ENCODE measurements at places on chromosomes 13 and 19.

GRCh38 chr19:50022823-50023222 lies 2.3 kb downstream of the VRK3 start:
- DNase-seq = no peak

- no peak for DNase-seq
Measured at GRCh38 chr13:48400090-48400694, 12.7 kb downstream of the LPAR6 start.

DNA sequence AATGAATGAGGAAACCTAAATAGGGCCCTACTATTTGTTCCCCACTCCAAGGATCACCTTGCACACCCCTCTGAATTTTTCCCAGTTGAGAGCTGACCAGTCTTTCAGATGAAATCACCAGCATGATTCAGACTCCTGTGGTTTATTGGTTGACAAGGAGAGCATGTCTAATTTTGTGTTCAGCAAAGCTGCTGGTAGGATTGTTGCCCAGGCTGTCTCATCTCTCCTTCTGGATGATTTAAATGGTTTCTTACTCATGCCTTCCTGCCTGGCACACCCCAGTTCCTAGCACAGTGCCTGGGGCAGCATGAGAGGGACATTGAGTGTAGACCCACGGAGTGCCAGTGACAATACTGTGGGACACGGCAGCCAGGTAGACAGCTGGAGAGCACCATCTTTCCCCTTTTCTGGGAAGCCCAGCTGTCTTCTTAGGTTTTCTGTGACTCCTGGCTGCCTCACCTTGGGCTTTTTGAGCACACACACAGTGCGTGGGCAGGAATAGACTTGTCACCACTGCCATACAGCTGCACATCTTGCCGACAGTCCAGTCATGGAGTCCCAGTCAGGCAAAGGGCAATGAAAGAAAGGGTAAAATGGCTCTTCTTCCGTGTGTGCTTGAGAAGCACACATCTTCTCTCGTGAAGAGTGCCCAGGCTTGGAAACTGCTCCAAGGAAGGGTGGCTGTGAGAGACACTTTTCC lies 12.3 kb downstream of the FGF9 start:
- no peak for DNase-seq

GRCh38 chr13:94170145-94170571 lies 309.3 kb downstream of the DCT start:
- no peak for DNase-seq

GRCh38 chr19:17869114-17869608 lies 2.6 kb upstream of the SLC5A5 start:
- no peak for DNase-seq

DNA sequence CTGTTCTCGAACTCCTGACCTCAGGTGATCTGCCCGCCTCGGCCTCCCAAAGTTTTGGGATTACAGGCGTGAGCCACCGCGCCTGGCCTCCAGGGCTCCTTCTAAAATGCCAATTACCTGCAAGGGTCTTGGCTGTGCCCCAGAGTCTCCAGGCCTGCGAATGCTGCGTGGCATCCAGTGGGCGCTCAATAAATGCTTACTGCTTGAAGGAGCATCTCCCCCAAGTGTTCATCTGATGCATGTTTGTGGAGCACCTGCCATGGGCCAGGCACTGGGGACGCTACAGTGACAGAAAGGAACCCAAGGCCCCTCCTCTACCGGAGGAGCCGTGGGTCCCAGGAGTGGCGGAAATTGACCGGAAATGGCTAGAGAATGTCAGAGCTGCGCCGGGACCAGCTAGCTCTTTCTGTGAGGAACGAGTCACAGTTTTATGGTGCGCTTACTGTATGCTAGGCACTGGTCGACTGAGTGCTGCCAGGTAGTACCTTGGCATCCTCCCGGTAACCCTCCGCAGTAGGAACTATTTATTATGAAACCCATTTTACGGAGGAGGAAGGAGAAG lies 14.2 kb downstream of the ANKRD24 start:
- no peak for DNase-seq

GRCh38 chr13:76879203-76879882 lies 6.9 kb downstream of the KCTD12 start:
- peak; percentile 15 for DNase-seq

DNA sequence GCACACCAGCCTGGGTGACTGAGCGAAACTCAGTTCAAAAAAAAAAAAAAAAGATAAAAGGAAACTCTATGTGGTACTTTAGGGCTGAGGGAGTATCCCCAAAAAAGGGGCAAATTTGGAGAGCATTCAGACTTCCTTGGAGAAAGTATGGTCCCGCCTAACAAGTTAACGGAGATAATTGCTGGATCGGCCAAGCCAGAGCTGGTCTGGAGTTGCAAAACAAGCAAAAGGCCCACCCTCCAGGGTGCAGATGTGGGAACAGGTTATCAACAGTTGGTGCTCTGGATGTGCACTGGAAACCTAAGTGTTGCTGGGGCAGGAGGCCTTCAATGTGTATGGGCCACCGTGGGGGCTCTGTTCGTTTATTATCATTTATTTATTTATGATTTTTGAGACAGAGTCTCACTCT lies 2.8 kb downstream of the IQCN start:
- no peak for DNase-seq

- DNase-seq = no peak
Measured at GRCh38 chr13:98521461-98522247, 55.3 kb downstream of the STK24 start.

GRCh38 chr13:32790731-32791130 lies 204.5 kb downstream of the PDS5B start:
- DNase-seq = no peak

DNA sequence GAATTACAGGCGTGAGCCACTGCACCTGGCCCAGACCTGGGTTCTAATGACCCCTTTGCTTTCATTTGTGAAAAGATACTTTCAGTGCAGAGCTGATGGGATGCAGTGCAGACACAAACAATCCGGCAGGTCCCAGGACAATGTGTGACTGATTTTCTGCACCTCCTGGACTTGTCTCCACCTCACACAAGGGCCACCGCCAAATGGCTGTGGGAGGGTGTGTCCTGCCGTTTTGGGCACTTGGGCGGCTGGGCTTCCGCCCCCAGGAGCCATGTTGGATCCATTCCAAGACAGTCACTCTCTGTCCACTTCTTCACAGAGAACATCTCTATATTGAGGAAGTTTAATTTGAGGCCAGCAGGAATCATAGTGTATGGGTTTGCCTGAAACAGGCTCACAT lies 112.3 kb upstream of the ZNF507 start:
- no peak for DNase-seq

DNA sequence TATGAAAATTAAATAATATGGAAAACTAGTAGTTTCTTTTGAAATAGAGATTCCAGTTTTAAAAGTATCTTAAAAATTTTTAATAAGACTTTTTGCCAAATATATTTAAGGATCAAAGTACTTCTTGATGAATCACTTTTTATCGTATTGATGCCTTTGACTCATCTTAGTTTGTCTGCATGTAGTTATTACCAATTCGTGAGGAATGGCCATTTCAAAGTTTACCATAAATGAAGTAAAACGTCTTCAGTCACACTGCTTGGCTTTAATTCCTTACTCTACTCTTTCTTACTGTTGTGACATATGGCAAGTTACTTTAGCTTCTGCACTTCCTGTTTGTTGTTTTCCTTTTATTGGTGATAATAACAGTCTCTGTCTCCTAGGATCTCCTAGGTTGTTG lies 38.3 kb downstream of the NDFIP2 start:
- DNase-seq = no peak

DNA sequence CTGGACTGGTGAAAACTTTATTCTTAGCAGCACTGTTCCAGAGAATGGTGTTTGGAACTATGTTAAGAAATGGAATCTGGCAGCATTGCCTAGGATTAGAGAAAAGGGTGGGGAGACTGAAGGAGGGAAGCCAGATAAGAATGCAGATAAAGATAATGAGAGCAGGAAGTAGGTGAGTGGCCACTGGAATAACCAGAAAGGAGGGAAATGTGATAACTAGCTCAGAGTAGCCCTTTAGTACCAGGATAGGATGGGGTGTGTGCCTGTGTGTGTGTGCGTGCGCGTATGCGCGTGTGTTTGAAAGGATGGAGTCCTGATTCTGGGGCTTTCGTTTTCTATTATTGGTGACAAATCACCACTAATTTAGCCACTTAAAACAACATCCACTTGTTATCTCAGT lies 33.4 kb upstream of the FRY start:
- no peak for DNase-seq

GRCh38 chr19:12996406-12997094 lies 1.3 kb downstream of the NFIX start:
- no peak for DNase-seq

- DNase-seq = no peak
Measured at GRCh38 chr13:33842986-33843385, 25.0 kb downstream of the RFC3 start.

GRCh38 chr13:30569901-30570576 lies 47.7 kb upstream of the USPL1 start:
- DNase-seq = no peak

GRCh38 chr19:41863209-41863931 lies 3.3 kb downstream of the RPS19 start:
- DNase-seq = no peak

GRCh38 chr13:75299246-75299645 lies 182.7 kb downstream of the TBC1D4 start:
- DNase-seq = no peak

- no peak for DNase-seq
Measured at GRCh38 chr19:7864690-7865074, 9.5 kb downstream of the PRR36 start.

DNA sequence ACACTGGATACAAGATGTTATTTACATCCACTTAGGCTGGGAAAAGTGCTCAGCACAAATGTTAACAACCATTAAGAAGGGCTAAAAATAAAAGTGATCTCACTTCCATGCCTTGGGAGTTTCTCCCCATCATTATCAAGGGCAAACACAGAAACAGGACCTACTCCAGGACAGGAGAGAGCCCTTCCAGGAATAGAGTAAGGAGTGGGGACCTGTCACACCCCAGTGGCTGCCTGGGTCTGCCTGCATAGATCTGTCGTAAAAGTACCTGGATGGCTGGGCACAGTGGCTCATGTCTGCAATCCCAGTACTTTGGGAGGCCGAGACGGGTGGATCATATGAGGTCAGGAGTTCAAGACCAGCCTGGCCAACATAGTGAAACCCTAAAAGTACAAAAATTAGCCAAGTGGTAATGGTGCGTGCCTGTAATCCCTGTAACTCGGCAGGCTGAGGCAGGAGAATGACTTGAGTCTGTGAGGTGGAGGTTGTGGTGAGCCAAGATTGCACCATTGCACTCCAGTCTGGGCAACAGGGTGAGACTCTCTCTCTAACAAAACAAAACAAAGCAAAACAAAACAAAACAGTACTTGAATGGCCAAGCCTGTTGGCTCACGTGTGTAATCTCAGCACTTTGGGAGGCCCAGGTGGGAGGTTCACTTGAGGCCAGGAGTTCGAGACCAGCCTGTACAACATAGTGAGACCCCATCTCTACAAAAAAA lies 5.6 kb downstream of the ATP8A2 start:
- DNase-seq = no peak

- no peak for DNase-seq
Measured at GRCh38 chr13:112916296-112916695, 52.7 kb upstream of the MCF2L start.

GRCh38 chr19:18385675-18386542 lies at the start of gene GDF15:
TSS of gene GDF15 (plus strand) at chr19:18386158. CDS start at chr19:18386190, 32 bp downstream.
- no peak for DNase-seq

- DNase-seq = peak; percentile 79
Measured at GRCh38 chr19:1507763-1508506, 4.9 kb downstream of the ADAMTSL5 start.

- DNase-seq = no peak
Measured at GRCh38 chr13:95295026-95295425, 6.2 kb downstream of the ABCC4 start.

DNA sequence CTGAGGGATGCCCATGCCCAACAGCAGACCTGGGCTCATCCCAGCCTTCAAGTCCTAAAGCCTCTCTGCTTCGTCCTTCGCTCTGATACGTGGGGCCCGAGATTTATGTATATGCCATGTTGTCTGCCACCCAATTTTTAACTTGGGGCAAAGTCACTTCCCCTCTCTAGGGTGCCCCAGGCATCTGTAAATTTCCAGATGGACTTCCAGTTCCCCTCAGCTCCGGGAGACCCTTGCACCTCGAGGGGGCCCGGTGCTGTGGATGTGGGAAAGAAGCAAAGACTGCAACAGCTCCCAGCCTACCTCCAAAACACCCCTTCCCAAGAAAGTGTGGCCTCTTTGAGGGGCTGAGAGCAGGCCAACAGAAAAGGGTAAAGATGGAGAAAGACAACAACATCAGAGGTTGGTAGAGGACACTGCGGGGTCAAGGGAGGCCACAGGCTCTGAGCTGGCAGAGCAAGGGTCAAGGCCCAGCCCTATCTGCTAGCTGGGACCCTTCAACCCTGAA lies 97.4 kb downstream of the STK24 start:
- DNase-seq = no peak

DNA sequence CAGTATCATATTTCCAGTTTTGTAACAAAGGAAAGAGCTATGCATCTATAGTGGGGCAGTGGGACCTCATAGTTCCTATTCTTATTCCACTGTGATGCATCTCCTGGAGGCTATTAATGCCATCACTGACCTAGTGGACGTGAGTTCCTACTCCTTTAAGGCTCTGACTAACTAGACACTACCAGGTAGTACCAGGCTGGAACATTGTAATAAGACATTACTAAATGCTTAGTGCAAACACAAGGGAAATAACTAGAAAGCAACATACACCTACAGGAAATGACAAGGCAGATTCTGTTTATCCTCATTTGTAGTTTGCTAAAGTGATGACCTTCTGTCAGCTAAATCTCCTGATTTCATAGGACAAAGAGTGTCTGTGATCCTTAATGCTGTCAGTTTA lies 192.5 kb downstream of the POSTN start:
- DNase-seq = no peak

DNA sequence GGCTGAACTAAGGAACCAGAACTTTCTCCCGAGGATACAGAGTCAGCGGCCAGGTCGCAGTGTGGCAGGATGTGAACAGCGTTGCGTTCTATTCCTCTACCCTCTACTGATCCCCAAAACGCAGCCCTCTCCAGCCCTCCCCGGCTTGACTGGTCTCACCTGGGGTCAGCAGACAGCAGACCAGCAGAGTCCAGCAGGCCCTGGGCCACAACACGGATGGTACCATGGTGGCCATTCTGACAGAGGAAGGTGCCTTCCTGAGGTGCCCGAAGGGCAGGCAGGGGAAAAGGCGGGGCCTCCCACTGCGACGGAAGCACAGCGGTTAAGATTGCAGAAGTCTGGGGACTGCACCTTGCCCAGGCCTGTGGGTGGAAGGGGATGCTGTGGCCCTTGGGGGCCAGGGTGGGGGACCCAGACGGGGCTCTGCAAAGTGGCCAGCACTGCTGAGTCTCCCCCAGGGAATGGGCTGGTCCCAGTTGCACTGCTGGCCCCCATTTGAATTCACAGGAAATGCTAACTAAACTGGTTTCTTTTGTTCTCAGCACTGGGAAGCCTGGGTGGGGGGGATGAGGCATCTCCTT lies at the start of gene ICAM3:
Gene ICAM3, minus strand, starts transcription at position 245 of the 581 bp plus-strand sequence. Its CDS starts 10 bp downstream, at position 235.
- no peak for DNase-seq
